Suppressor macrophage treated with lipopolysaccharide for 4 hours (primary cell): ENCODE measurements at places on chromosomes 2 and 18.

DNA sequence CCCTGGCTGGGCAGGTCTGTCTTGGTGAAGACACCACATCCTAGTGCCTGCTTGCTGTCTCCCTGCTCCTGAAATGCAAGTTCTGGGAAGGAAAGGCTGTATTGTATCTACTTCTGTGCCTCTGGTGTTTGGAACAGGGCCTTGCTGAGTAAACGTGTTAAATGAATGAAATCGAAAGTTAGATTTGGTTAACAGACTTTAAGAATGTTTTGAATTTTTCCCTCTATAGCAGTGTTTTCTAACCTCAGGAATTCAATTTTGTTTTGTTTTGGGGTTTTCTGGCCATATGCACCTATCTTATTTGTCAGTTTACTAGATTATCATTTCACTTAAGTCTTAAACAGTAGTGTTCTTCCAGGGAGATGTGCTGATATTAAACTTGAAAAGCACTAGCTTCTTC is 20.7 kb downstream of the FARP2 start:
- DNase-seq, result no peak

DNA sequence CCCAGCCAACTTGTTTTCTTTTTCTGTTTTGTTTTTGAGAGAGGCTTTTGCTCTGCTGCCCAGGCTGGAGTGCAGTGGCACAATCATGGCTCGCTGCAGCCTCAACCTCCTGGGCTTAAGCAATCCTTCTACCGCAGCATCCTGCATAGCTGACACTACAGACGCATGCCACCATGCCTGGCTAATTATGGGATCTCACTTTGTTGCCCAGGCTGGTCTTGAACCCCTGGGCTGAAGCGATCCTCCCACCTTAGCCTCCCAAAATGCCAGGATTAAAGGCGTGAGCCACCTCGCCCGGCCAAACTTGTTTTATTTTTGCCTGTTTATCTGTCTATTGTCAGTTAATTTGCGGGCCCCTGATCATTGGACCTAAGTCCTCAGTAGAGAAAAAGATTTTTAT is 61.6 kb upstream of the MSH6 start:
- no peak for DNase-seq

GRCh38 chr2:41719756-41720155 is 328.1 kb upstream of the PKDCC start:
- no peak for DNase-seq

- DNase-seq, result no peak
These were observed 49.5 kb downstream of the ANTXR1 start for GRCh38 chr2:69062307-69062962.

GRCh38 chr2:169768262-169768995 is 30.2 kb upstream of the SSB start:
- DNase-seq, result peak; percentile 10

- peak; percentile 69 for DNase-seq
These were observed 9.9 kb upstream of the SLC66A3 start for GRCh38 chr2:11145350-11145749.

- no peak for DNase-seq
These were observed 164.8 kb downstream of the PRKCE start for GRCh38 chr2:45816272-45816671.

DNA sequence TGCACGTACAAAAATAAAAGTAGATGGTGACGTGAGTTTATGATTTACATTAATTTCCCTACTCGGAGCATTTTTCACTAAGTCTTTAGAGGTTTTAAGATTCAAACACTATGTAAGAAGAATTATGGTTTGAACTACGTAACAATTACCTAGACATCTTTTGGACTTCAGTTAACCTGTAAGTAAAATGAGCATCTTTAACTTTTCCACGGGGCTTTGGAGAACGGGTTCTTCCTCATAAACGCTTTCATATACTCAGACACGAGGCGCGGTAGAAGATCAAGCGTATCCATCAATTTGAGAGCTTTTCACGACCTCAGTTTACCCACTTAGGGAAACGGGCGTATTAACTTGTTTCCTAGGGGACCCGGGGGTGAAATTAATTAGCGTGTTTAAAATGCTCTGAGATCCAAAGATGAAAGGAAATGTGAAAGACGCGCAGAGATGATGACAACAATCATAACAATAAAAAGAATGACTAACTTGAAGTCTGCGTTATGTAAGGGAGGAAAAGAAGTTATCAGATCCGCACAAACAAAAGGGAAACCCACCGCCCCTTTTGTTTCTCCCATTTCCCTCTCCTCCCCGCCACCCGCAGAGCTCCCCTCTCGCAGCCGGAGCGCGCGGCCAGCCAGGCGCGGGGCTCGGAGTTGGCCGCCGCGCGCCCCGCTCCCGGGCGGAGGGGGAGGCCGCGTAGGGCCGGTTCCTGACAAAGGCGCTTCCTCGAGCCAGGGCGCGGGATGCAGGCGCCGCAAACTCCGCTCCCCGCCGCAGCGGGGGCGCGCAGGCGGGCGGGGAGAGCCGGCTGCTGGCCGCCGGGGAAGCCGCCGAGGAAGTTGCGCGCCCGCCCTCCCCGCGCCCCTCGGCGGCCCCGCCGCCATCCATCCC is 807 bp downstream of the PELI1 start:
- DNase-seq, result peak; percentile 71

GRCh38 chr2:105177536-105178254 is 63.8 kb upstream of the GPR45 start:
- no peak for DNase-seq

DNA sequence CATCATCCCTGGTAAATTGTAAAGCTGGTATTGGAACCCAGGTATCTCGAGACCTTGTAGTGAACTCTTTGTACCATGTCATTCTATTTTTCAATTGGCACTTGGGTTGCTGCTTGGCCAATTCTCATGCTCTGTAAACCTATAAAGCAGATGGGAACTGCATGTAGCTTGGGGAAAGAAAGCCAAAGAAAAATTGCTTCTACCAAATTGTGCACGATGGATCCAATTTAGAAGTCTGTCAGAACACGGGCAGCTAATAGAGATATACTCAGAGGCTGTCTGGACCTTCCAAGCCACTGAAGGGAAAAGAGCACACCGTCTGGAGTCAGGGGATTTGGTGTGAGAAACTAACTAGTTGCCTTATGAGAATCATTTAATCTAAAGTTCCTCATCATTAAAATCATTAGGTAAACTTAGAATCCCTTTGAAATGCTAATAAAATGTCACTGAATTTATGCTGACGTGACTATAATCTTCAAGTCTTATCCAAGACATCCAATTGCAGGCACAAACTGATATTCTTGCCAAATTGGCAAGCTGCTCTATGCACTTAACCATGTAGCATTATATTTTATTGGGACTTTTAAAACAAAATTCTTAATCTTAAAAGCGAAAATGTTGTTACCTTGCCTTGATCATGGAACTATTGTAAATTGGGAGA is 206.8 kb downstream of the DCC start:
- no peak for DNase-seq
